ENCODE measurements at places on chromosomes 11 and 22.

GRCh38 chr11:62604460-62605120 is 2.9 kb upstream of the MTA2 start:
- DNase-seq = no peak

DNA sequence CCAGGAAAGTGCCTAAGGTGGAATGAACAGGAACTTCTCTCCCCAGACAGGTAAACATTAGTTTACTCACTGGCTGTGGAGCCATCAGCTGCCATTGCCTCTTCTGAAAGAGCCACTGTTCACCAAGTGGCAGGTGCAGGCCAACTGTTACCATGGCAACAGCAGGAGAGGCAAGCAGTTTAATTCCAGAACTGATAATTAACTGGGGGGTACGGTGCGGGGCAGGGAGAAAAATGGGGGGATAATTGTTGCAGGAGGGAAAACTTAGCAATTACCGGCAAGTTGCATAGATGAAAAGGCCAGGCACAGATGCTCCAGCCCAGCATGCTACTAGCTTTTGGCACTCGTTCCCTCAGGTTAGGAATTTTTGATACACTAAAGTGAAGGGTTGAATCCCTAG is 85.1 kb downstream of the TRIM44 start:
- no peak for DNase-seq

DNA sequence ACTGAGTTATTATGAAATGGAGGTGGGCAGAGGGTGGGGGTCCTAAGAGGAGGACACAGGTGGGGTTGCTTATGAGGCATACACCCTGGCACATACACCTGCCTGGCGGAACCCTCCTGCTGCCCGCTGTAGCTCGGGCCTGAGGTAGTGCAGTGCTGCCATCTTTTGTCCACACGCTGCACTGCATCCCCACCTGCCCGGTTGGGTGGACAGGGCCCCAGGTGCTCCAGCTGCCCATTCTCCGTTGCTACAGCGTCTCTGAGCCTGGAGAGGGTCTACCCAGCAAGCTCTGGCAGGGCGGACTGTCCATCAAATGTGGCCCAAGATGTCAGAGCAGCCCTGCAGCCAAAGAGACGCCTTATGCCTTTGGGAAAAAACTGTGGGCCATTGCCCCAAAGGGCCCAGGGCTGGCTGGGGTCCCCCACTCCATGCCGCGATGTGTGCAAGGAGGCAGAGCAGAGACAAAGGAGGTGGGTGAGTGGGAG is 131.2 kb downstream of the BUD13 start:
- no peak for DNase-seq

- no peak for DNase-seq
Measured at GRCh38 chr11:72244361-72245262, 636 bp upstream of the PHOX2A start.

DNA sequence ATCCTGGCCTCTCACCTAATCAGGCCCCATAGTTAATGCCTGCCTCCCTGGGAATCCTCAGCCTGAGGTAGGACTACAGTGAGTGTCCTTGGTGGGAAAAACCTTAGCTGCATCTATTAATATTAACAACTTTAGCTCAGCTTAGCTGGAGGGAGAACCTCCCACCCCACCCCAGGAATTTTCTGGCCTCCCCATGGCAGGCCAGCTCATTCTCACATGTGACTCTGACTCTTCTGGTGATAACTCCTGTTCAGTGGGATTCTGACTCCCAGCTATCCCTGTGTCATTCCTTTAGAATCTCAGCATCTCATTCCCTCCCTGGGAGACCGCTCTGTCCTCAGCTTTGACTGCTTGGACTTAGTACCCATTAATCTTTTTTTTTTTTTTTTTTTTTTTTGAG is 14.5 kb downstream of the ART5 start:
- no peak for DNase-seq

DNA sequence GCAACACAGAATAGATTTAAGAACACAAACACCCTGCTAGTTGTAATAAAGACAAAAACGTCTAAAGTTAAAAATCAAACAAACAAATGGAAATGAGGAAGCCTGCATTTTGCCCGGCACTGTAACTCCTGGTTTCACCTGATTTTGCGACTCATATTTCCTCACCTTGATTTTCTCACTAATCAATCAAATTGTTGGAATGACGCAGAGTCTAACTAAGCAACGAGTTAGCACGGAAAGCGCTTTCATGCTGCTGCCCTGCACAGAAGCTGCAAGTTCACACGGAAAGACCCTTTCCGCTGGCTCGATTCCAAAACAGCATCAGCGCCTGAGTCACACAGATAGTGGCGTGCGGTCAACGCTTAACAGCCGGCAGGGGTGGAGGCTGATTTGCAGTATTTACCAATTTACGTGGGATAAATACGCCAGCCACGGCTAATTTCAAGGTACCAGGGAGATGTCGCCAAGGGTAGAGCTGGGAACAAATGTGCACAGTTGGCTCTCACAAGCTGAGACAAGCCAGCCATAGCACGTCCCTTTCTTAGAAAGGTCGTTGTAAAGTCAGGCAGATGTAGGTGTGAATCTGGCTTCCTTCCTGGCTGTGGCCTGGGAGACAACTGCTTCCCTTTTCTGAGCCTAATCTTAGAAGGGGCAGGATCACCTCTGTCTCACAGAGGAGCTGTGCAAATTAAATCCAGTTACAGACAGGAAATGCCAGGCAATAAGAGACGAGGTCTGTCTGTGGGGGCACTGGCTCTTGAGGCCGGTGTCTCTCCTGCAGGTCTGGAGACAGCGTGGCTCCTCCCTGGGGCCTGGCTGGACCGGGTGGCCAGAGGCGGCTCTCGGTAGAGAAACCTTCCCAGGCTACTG is 76.9 kb upstream of the TTLL12 start:
- DNase-seq = peak; percentile 74

DNA sequence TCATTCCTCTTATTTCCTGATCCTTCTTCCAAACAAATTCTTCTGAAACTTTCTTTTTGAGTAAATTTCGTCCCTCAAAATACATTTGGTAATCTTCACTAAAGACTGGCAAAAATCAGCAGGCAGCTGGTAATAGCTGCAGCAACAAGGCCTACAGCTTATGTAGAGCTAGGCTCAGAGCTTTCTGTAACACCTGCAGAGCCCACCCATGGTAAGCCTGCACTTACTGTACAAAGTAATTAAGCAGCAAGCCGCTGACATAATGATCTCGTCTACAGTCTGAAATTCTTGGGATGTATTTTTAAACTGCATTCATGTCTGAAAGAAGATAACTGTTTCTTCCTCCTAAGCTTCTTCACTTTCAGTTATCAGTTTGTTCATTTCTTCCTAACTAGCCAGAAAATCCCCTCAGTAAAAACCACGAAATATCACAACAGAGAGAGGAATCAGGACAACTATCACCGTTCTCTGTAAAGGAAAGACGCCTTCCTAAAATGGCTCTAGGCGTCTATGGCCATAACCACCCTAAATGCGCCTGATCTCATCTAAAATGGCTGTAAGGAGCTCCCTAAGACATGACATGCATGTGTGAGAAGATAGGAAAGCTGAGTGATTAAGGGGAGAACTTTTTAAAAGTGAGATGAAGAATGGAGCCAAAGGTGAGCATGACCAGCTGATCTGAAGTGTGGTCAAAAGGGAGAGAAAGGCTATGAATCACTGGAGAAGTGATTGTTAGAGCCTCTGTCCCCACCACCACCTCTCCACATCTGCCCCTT is 56.2 kb downstream of the DENND5A start:
- DNase-seq = no peak

DNA sequence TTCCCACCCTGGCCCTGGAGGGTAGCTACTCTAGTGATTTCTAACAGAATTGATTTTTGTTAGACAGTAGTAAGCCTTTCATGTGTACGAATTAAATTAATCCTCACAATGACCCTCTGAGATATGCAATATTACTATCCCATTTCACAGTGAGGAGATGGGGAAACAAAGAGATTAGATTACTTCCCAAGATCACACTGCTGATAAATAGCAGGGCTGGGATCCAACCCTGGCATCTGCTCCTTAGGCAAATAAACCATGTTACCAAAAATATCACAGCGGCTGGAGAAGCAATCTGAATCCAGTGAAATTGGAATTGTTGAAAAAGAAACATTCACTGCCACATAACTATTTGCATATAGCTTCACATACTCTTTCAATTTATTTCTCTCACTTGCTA is 12.8 kb upstream of the CAVIN3 start:
- no peak for DNase-seq

DNA sequence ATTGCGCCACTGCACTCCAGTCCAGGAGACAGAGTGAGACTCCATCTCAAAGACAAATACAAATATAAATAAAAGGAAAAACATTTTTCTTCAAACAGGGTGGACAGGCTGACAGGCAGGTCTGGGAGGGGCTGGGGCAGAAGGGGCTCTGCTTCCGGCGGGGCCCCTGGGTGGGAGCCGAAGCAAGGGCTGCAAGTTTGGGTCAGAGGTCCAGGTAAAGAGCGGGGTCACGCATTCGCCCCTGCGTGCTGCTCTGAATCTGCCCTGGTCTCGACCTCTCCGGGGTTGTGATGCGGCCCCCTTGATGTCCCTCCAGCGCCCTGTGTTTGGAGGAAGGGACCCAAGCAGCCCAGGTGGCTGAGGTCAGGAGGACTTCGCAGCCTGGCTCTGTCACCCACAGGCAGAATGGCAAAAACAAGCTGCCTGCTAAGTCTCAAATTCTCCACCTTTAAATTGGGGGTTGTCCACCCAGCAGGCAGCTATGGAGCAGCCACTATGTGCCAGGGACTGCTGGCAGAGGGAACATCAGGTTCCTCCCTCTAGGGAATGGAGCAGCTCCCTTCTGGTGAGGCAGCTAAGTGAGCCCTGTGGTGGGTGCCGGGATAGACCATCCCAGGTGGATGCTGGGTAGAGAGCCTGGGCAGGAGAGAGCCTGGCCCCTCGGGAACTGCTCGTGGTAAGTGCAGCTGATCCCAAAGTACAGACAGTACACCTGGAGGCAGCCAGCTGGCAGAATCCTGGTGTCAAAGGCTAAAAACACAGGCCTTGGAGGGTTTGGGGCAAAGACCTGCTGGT is 10.3 kb upstream of the PHF21B start:
- DNase-seq = no peak

DNA sequence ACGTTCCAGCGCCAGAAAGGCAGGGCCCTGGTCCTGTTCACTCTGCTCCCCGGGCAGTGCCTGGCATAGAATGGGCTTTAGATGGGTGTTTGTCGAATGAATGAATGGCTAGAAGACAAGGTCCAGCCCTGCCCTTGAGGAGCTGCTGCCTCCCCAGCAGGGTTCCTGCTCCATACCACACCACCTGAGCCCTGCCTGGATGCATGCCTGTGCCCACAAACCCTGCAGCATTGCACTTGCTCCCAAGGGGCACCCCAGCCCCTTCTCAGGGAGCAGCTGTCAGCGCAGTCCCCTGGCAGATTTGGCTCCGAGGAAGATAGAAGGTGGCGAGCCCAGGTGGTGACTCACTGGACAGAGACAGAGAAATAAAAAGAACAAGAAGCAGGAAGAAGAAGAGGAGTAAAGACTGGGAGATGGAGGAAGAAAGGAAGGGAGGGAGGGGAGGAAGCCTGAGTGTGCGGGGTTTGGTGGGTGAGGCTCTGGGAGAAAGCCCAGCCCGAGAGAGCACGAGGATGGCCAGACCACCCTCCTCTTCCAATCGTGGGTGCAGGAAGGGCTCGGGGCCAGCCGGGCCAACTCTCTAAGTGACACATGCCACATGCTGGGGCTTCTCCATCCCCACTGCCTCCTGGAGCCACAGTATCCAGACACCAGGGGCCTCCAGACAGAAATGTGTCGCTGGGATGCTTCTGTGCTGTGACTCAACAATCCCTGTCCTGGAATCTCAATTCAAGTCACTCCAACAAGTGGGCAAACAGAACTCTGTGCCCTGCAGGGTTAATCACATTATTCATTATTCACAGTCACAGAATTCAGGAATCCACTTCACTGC is 1474.3 kb downstream of the BRD1 start:
- no peak for DNase-seq

DNA sequence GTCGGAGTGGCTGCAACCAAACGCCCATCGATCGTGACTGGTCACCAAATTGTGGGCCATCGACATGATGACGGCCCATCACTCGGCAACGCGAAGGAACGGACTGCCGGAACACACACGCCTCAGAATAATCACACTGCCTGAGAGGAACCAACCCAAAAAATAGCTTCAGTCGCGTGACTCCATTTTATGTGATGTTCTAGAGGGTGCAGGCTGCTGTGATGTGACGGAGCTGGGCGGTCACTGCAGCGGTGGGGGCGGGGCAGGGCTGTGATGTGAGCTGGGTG is 174.6 kb downstream of the CTTN start:
- DNase-seq = no peak

GRCh38 chr11:57742087-57742452 is 779 bp downstream of the SELENOH start:
- no peak for DNase-seq

DNA sequence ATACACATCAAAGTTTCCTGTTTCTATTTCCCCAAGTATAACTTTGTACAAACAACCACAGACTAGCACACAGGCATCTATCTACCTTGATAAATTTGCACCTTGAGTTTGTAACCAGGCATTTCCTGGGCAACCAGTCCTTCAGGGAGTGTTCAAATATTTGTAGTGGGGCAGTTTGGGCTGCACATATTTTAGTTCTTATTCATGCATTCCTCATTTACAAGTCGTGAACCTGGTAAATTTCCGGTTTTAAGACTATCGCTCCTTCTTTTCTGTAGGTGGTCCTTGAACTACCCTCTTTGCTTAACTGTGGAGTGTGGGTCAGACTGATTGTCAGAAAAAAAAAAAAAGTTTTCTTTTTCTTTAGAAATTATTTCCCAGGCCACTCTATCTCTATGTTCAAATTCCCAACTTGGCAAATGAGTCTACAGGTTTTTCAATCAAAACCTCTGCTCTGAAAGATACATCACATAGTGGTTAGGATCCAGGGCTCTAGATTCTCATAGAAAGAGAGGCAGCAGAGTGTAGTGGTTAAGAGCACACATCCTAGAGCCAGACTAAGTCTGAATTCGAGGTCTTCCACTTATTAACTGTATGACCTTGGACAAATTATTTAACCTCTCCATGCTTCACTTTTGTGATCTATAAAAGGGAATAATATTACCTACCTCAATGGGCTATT is 201.5 kb downstream of the SOX6 start:
- DNase-seq = no peak

DNA sequence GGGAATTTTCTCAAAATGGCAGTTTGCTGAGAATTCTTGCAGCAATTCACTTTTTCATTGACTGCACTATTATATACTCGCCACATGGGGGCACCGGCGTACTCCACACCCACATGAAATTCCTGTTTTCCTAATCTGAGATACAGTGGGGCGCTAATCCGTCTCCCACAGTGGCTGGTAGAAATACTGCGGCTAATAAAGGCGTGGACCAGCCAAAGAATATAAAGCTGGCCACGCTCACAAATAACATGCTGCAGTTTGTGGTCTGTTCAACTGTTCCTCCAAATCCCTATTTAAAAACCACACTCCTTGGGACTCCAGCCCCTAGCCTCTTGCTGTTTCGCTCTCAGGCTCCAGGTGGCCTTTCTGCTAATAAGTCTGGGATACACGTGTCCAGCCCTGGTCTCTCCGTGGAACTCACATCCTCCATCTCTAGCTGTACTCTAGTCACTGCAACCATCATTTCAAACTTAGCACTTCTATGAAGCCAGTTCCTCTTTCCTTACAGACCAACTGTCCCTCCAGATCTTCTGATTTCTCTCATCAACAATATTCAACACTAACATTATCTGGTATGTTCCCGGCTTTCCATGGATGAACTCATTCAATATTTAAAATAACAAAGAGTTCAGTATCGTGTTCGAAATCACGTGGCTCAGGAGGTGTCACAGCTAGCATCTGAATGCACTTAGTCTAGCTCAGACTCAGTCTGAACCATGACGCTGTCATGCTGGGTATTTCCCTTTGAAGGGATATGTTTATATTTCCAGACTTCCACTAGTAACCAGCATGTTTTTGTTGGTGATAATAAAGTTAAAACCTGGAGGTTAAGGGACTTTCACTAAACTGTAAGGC is 22.0 kb downstream of the TBRG1 start:
- no peak for DNase-seq

- DNase-seq = no peak
Measured at GRCh38 chr22:40030026-40030757, 35.4 kb downstream of the FAM83F start.
